ENCODE measurements at places on chromosomes 1 and 21.
A peak's percentile ranks its signal among the peaks of the same experiment; 100 is the strongest.

DNA sequence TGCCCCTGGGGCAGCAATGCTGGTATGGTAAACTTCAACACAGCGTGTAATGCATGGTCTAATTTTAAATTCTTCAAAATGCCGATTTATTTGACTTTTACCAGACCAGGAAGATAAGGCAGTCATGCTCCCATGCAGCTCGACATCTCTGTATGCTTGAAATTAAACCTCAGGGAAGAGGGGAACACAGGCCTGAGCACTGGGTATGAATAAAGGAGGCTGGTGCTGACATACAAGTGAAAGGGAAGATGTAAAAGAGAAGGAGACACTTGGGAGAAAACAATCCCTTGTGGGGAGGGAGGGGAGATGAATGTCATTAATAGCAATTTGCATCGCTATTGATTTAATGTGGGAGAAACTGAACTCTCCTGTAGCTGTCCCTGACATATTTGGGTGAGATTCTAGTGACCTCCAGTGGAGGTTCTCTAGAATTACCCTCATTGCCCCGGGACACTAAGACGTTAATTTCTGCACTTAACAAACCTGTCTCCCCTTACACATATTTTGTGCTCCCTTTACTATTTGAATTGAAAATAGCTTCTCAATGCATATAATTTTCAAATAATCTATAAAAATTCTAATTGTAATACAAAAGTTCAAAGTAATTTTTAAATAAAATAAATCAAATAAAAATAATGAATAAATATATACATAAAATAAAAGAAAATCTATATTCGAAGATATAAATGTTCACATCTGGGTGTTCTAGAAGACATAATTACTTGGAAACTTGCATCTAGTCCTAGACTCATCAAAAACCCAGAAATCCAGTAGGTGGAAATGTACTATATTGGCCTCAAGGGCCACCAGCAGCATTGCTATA, 283.1 kb downstream of the LMX1A start:
- peak; percentile 42 for DNase-seq

- DNase-seq = peak; percentile 66
Observed at GRCh38 chr1:154998818-154999570, 3.6 kb upstream of the ZBTB7B start.

DNA sequence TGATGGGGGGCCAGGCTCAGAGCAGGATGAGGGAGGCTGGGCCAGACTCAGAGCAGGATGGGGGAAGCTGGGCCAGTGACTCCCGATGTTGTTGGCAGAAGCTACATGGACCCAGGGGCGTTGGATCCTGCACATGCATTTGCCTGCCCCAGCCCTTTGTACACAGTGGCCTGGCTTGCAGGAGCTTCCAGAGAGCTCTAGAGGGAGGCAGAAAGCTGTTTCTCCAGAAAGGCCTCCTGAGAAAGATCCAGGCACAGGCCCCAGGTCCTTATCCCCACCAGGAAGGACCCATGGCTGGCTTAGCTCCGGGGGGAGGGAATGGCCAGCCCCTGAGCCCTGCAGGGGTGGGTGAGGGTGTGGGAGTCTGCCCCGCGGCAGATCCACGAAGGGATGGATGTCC, 106.6 kb upstream of the ACTRT2 start:
- DNase-seq = no peak

- no peak for DNase-seq
Observed at GRCh38 chr1:81617308-81617967, 183.3 kb upstream of the ADGRL2 start.

- peak; percentile 47 for DNase-seq
Observed at GRCh38 chr1:221097479-221098281, 218.4 kb downstream of the HLX start.

- peak; percentile 63 for DNase-seq
Observed at GRCh38 chr1:183655562-183656075, 2.5 kb upstream of the APOBEC4 start.

- DNase-seq = no peak
Observed at GRCh38 chr1:229225331-229225782, 45.6 kb upstream of the RAB4A start.
